Hematopoietic multipotent progenitor cell treated with erythropoietin and hydrocortisone succinate and interleukin-3 and kit ligand, for 6 days (in vitro differentiated cells): ENCODE measurements at places on chromosomes 3 and 15.

DNA sequence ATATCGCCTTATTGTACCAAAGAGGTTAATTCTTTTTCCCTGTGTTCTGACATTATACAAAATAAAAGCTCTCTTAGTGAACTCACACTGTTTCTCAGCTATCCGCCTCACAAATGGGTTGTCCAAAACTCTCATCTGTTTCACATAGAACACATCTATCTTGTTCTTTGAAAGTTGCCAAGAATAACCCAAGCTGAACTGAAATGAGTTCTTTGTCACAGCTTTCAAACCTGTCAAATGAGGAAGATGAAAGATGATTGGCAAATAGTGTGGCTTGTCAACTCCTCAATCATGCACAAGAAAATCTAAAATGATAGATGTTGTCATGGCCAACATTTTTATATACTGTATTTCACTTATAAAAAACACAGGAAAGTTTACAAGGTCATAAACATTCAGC is 168.1 kb upstream of the OSTN start:
- no peak for DNase-seq

DNA sequence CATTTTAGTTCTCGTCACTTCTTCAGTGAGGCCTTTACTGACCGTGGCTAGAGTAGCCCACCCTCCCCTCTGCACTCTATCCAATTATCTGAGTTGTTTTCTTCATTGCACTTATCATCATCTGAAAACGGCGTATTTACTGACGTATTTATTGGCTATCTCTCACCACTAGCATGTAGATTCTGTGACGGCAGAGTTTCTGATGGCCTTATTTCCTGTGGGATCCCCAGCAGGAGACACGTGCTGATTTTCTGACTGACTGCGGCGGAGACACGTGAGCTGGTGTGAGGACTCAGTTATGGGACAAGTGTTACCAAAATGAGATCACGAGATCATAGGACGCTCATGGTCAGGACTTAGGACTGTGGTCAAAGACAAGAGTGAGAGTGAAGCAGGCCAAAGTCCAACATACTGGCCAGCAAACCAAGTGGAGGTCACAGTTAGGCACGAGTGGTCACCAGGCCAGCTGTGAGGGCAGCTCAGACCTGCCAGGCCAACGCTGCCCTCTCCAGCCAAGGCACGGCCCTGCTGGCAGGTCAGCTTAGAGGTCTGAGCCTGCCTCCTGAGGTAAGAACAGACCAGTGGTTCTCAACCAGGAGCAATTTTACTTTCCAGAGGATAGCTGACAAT is 50.6 kb upstream of the BNIP2 start:
- DNase-seq: no peak

- no peak for DNase-seq
These were observed 26.6 kb downstream of the PLXNA1 start for GRCh38 chr3:127009531-127009930.

GRCh38 chr15:96054621-96055020 is 275.9 kb upstream of the NR2F2 start:
- no peak for DNase-seq

DNA sequence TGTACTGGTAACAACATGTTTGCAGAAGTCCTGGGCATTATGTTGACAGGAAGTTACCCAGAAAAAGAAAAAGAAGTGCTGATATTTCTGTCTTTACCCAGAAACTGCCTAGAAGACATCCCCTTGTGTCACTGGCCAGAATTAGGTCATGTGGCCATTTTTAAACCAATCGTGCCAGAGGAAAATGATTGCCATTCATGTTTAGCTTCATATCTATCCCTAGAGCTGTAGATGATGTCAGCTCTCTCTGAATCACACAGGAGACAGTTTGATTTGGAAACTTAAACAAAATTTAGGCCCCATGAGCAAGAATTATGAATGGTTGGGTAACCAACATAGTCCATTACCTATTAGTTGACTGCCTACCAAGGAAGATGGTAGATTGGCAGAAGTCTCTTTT is 8.9 kb upstream of the PLOD2 start:
- DNase-seq: no peak

DNA sequence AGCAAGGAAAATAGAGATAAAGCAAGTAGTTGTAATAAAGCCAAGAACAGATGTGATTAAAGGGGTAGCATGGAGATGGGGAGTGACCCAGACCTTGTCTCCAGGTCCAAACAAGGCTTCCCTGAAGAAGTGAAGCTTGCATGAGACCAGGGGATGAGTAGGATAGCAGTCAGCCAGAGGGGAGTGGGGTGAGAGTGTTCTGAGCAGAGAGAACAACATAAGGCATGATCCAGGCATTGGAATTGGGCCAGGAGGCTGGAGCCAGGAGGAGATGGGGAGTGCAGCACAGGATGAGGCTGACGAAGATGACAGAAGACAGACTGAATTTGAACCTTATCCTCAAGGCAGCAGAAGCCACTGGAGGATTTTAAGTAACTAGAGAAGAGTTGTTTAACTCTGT is 7.2 kb downstream of the TMOD2 start:
- no peak for DNase-seq

DNA sequence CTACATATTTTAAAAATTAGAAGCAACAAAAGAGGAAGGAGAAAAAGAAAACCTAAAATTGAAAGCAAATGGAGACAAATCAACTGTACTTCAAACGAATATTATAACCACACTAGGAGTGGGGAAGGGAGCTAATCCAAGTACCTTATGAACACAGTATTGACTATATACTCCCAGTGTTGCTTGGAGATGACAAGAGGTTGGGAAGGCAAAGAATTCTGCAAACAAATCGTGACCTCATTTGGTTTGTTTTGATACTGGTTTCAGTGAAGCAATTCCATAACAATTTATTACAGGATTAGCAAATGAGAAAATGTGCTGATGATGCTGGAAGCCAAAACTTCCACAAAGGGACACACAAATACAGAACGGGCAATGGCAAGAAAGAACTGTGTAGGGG is 268.1 kb downstream of the ULK4 start:
- DNase-seq: no peak

GRCh38 chr15:68821190-68821840 is 620 bp upstream of the ANP32A start:
- peak; percentile 43 for DNase-seq

GRCh38 chr3:4514916-4515315 is 21.8 kb downstream of the ITPR1 start:
- DNase-seq: peak; percentile 48

- no peak for DNase-seq
These were observed 524.6 kb upstream of the ATP11B start for GRCh38 chr3:182268711-182269110.

DNA sequence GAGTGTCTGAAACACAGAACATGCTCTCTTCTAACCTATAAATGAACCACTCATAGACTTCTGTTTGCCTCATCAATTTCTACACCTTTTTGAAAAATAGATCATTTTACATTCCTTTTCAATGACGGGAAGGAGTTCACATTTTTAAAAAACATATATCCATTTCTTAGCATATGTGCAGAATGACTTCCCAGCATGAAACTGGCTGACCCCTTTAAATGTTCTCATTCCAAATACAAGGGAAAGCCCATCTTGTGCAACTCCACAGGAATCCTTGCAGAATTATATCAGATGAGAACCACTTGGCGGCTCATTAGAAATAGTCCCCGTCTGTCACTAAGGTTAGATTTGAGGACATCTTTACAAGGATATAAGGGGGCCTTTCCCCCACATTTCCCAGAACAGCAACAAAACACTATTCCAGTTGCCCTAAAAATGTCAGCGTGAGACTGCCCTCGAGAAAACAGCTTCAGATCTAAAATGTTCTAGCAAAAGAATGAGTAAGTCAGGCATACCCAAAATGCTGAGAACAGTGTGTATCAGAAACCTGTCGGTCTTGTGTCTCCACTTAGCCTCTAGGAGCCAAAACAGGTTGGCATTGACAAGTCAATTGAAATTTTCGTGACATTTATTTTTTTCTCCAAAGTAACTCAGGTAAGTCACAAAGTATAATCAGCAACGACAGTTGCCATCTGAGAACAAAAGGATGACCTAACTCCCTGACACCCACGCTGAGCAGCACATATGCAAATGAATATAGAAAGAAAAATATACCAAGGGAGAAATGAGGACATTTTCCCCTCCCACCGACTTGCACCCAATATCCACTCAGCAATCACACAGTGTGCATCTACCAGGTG is 63.1 kb downstream of the FOXP1 start:
- DNase-seq: no peak

- no peak for DNase-seq
These were observed 6.2 kb upstream of the CCDC80 start for GRCh38 chr3:112647122-112647521.

- no peak for DNase-seq
These were observed 110.0 kb downstream of the ARNT2 start for GRCh38 chr15:80514071-80514780.

DNA sequence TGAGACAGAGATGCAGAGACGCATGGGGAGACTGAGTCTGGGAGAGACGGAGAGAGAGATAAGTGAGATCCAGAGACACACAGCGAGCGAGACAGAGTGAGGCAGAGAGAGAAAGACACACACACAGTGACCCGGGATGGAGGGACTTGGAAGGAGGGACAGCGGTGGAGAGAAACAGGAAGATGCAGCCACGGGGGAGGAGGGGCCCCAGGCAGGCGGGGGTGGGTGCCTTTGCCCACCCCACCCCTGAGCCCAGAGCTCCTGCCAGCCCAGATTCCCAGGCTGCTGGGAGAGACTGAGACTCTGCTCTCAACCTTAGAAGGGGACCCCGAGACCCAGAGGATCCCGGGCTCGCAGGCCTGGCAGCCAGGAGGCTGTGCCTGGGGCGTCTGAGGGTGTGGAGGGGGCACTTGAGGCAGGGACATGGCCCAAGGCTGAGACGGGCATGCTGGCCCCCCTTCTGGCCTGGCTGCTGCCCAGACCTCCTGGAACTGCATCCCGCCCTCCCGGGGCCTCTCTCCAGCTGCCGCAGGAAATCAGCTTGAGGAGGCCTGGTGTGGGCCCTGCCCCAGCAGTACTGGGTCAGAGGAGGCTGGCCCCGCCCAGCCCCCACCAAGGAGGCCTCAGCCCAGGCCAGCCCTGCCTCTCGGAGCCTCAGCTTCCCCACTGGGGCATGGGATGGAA is 18.1 kb downstream of the H1-8 start:
- DNase-seq: no peak

GRCh38 chr15:66621491-66622467 is 56.0 kb upstream of the LCTL start:
- peak; percentile 69 for DNase-seq

DNA sequence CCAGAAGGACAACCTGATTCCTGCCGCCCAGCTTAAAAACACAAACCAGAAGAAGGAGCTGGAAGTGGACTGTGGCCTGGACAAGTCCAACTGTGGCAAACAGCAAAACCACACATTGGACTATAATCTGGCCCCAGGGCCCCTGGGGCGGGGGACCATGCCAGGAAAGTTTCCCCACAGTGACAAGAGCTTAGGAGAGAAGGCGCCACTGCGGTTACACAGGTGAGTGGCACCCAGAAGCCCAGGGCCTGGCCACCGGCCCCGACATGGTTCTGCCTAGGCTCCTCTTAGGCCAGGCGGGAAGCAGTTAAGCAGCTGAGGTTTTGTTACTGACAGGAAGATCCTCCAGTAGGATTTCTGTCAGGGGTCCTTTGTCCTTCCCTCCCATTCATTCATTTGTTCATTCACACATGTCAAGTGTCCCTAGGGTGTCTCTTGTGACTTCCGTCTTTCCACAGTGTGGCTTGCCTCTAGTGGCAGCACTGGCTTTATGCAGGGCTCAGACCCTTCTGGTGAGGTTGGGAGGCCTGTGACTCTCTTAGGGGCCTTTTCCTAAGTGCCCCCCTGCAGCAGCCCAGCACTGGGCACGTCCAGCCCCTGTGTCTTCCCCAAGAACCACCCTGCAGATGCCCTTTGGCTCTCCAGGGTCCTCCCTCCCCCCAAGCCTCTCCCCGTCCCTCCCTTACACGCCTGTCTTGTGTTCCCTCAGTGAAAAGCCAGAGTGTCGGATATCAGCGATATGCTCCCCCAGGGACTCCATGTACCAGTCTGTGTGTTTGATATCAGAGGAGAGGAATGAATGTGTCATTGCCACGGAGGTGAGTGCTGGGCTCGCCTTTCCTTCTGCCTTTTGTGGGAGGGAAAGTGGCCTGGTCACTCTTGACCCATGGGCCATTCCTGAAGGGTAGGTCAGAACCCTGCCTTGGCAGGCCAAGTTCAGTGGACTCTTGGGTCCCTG is 7.8 kb downstream of the DLL4 start:
- DNase-seq: no peak

GRCh38 chr3:126498461-126498860 is 19.1 kb downstream of the UROC1 start:
- no peak for DNase-seq

DNA sequence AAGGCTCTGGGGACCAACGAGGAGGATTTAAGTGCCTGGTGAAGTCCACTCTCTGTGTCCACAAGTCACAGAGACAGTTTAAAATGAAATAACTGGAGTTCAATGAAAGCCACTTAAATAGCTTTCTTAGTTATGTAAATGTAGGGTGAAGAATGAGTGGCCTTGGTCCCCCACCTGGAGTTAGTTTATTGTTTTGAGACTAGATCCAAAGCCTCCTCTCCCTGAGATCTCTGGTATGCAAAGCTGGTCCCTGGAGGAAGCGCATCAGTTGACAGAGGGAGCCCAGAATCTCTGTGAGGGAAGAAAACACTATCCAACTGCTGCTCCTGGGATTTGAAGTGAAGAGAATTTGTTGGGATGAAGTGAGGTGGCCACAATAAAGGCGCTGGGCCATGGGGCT is 40.5 kb downstream of the EXOG start:
- DNase-seq: no peak
